ENCODE measurements at places on chromosomes 4 and X.

DNA sequence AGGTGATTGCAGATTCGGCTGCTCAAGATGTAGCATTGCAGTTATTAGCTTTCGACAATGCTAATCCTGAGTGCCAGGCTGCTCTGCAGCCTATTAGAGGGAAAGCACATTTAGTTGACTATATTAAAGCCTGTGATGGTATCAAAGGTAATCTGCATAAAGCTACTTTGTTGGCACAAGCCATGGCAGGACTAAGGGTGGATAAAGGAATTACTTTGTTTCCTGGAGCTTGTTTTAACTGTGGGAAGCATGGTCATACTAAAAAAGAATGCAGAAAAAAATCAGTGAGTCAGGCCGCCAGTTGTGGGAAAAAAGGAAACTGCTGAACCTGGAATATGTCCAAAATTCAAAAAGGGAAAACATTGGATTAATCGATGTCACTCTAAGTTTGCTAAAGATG is 154.9 kb upstream of the TECRL start:
- no peak for DNase-seq

DNA sequence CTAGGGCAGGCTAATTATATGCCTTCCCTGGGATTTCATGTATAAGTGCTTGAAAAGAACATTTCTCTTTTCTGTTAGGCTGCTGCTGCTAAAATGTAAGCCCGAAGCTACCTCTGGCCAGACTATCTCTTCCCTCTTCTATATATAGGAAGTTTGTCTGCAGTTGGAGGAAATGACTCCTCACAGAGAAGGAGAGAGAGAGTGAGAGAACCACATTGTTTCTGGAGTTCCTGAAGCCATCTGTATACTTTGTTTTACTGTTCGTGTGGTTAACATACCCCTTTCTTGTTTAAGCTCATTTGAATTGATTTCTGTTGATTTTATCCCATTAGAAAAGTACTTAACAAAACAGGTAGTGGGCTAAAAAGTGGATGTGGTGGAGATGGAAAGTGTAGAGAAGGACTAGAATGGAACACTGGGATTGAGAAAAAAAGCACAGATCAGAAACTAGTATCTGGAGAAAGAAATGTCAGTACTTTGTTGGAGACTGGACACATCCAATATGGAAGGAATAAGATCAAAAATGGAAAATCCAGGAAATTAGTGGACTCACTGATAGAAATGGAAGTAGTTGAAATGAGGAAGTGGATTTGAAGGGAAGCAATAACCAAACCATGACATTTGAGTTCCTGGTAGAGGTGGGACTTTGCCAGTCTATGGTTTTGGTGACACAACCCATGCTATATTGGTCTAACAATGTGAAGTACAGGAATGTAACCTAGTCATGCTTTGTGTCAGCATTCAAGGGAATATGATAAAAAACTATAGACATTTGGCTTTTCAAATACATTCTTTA is 112.6 kb downstream of the TMA16 start:
- no peak for DNase-seq

GRCh38 chr4:174847801-174848427 is 18.9 kb upstream of the GLRA3 start:
- DNase-seq = no peak

GRCh38 chr4:121056066-121056465 is 16.3 kb downstream of the NDNF start:
- DNase-seq = no peak

- DNase-seq = no peak
These were observed 80.6 kb downstream of the ATXN3L start for GRCh38 chrX:13239272-13239671.

- no peak for DNase-seq
These were observed 56.1 kb upstream of the HPGD start for GRCh38 chr4:174578366-174578765.

DNA sequence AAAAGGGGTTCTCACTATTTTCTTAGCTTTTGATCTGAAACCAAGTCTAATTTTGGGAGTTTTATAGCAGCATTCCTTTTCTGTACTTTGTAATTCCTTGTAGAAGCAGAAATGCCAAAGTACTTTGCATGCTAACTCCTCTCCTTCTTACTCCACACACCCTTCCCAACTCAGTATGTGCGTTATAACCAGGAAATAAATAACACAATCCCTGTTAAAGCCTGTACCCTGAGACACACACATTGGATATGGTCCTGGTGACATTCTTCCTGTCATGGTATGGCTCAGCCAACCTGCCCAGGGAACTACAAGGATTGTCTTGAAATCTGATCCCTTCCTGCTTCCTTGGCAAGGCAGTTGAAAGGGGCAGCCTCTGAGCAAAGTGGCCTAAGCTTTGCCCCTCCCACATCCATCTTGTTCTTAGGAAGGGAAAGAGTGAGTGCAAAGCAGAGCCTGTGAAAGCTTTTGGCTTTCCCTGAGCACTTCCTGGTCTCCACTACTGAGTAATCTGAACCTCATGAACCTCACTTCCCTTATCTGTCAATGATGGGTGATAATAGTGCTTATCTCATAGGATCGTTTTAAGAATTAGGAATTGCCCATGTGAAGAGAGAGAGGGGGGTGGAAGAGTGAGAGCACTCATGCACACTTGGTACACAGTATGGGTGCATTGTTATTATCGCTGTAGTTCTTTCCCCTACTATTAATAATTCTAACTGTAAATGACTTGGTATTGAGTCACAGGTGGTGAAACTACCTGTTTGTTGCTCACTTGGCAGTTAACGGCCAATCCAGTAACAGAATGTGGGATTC is 109.3 kb downstream of the AFF2 start:
- DNase-seq = no peak

DNA sequence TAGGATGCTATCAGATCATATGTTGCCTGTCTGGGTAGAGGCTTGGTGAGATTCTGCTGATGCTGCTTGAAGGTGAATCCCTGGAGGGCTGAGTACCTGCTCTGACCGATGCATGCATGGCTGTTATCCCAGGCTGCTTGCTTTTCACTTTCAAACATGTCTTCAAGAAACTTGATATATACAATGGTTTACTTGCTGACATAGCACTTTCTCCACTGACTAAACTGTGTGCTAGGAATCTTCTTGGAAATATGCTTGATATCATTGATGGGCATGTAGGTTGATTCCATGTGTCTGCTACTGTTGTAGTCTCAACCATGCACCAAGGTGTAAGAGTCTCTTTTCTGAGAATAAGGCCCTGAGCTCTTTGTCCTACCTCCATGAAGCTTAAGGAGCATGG is 79.6 kb upstream of the WDR1 start:
- peak; percentile 0 for DNase-seq

- no peak for DNase-seq
These were observed 30.2 kb downstream of the GPRIN3 start for GRCh38 chr4:89277412-89277811.

DNA sequence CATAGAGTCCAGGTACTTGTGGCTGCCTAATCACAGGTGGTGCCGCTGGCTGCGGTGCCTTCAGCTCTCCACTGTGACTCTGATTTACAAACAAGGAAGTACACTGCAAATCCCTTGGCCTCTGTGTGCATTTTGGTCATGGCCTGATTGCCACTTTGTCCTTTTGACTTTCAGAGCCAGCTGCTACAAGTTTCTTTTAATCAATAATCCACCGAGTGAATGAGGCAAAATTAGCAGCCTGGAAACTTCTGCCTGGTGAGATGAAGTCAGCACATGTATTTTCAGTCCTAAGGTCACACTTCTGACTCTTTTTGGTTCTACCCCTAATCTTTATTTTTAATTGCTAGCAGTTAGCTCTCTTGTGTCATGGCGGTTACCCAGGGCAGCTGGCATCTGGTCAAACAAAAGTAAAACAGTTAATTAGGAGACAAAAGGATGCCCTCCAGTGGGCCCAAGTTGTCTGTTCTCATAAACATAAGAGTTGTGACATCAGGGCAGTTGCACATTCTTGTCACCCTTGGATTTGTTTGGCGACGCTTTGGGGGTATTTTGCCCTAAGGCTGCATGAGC is 62.3 kb upstream of the LNX1 start:
- DNase-seq = no peak

GRCh38 chr4:138555584-138555983 is 313.4 kb upstream of the SLC7A11 start:
- peak; percentile 3 for DNase-seq

GRCh38 chr4:20017070-20017776 is 234.5 kb upstream of the SLIT2 start:
- DNase-seq = no peak

DNA sequence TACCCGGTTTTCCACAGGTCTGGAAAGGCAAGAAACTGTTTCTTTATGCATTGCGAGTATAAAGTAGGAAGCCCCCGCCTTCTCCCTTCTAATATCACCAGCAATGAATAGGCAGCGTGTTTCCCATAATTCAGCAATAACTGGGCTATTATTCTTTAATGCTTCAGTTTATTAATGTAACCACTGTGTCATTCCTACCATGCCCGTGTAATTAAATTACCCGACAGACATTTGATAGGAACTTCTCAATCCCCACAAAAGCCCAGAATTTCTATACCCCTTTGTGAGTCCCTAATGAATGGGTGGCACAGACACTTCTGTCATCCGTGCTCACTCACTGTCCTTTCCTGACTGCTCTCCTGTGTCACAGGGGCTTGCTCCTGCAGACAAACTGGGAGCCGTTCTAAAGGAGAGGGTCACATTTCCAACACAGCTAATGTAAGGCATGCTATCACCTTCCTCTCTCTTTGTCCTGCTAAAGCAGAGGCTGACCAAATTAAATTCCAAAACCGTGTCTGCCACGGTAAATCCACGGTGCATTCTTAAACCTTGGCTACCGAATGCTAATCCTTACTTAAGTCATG is 108.5 kb upstream of the MID1 start:
- no peak for DNase-seq

DNA sequence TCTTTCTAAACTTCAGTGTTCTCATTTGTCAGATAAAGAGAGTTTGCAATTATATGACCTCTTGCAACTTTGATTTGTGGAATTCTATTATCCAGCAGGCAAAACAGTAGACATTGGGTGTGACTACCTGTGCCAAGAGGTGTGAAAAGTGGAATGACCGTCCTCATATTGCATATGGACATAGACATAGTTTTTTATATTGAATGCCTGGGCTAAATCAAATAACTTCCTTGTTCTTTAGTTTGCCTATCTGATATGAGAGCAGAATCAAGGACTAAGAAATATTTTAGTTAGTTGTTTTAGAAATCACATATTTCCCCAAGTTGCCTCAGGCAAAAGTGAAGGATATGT is 117.7 kb upstream of the KLF8 start:
- DNase-seq = no peak

- DNase-seq = no peak
These were observed 1443.4 kb upstream of the TENM3 start for GRCh38 chr4:180799798-180800197.

DNA sequence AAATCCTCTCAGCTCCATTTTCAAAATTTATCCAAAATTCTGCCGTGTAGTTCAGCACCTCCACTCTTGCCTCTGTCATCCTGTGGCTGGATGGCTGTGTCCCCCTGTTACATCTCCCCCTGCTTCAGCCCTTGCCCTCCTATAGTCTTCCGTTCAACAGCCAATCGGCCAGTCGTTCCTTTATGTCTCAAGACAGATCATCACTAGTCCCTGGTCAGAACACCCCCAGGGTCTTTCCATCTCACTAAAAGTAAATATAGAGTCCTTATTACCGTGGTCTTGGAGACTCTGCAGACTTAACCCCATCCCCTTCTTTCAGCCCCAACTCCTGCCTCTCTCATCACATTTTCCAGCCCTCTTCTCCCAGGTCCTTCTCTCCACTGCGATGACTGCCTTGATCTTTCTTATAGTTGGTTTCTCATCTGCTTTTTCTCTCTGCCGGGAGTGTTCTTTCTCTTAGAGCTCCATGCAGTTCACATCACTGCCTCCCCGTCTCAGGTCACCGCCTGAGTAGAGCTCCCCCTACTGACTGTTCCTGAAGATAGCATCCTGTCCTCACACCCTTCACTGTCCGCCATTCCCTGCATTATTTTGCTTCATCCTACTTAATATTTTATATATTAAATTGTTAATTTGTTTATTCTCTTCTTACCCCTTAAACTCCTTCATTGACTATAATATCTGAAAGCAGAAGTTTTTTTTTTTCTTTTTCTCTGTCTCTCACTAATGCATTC is 736.9 kb upstream of the MAGEB2 start:
- peak; percentile 42 for DNase-seq

GRCh38 chr4:44146516-44146915 is 302.1 kb downstream of the KCTD8 start:
- no peak for DNase-seq

DNA sequence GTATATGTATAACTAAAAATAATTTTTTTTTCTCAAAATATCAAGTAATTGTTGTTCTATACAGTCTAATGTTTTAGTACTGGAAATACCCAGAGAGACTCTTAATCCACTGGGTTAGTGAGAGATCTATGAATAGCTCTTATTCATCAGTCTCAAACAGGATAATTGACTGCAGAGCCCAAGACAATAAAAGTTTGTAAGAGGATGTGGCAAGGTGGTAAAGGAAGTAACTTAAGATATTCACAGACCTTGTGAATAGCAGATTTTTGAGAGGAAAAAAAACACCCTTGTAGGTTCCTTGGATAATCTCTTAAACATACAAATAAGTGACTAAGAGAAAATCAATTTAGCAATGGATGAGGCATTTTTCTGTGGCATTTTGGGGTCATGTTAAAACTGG is 210.9 kb upstream of the FAM241A start:
- no peak for DNase-seq

- DNase-seq = no peak
These were observed 169.1 kb downstream of the ARHGAP24 start for GRCh38 chr4:85644061-85644460.

DNA sequence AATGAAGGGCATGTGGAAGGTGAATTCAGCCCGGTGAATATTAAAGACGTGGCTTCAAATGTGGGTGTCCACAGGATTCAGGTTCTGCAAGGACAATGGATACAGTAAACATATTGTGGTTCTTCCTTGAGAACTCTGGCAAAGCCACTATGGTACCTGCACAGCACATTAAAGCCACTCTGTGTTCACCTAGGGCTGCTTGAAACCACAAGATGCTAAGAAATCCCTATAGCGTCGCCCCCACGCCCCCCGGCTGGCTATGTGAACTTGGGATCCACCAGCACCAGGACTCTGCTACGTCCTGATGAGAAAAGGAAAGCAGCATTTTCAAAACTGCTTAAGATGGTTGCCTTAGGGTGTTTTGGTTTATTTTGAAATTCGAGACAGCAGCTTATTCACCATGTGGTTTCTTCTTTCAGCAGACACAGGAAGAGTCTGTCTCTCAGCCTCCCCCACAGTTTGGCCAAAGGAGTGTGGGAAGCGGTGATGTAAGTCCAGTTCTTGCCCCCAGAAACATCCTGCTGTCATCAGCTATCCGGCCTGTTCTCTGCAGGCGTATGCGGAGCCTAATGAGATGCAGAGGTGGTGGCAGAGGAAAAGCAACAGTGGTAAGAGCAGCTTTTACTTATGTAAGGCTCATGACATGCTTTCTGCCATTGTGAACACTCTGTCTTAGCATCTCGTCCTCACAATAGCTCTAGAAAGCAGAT is 111.5 kb downstream of the AFAP1 start:
- peak; percentile 77 for DNase-seq

- no peak for DNase-seq
These were observed 875.3 kb downstream of the PCDH7 start for GRCh38 chr4:31595496-31595895.

- no peak for DNase-seq
These were observed 397.1 kb upstream of the FAM241A start for GRCh38 chr4:111748157-111748556.
